ENCODE measurements at places on chromosomes 5 and 9.
A peak's percentile ranks its signal among the peaks of the same experiment; 100 is the strongest.

- DNase-seq: no peak
Observed at GRCh38 chr9:37508834-37509206, 23.1 kb downstream of the POLR1E start.

DNA sequence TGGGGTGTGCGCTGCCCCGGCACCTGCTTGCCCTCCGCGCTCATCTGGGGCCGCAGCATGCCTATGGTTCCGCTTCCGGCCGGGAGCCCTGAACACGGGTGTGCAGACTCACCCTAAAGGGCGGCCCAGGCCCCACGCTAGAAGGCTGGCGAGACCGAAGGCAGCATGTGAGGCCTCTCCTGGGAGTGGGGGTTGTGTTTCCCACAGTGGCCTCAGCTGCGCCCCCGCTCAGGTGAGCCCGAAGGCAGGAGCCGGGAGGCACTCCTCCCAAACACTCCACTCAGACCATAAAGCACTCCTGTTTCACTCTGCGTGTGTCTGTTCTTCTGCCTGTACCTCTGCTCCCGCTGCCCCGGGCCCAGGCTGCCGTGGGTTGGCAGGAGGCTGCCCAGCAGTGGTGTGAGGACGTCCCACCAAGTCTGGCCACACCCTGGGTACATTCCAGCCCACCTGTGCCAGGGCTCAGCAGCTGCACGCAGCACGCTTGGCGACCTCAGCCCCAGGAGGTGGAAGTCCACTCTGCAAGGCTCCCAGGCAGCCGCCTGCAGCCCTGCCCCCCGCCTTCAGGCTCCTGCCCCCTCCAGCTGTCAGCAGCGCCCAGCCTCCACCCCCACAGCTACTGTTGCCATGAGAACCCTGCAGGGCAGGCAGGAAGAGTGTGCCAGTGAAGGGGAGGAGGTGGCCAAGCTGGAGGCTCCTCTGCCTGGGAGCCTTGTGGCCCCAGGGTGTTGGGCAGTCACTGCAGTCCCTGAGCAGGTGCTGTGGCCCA, 1.2 kb upstream of the AJM1 start:
- peak; percentile 68 for DNase-seq

DNA sequence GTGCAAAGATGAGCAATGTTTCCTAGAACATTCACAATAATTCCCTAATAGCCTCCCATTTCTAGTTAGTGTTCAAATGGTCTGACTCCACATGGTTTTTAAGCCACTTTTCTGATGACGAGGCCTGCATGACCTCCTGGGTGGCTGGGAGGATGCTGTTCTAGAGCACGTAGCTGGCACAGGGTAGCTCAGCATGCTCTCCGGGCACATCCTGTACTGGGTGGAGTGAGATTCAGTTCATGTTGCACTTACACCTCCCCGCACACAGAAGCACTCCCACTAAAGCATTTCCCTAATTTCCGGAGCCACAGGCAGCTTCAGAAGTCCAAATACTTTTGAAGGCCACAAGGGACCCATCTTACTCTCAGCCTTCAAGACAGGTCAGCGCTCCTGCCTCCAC, 159.8 kb upstream of the LHFPL2 start:
- DNase-seq: no peak

DNA sequence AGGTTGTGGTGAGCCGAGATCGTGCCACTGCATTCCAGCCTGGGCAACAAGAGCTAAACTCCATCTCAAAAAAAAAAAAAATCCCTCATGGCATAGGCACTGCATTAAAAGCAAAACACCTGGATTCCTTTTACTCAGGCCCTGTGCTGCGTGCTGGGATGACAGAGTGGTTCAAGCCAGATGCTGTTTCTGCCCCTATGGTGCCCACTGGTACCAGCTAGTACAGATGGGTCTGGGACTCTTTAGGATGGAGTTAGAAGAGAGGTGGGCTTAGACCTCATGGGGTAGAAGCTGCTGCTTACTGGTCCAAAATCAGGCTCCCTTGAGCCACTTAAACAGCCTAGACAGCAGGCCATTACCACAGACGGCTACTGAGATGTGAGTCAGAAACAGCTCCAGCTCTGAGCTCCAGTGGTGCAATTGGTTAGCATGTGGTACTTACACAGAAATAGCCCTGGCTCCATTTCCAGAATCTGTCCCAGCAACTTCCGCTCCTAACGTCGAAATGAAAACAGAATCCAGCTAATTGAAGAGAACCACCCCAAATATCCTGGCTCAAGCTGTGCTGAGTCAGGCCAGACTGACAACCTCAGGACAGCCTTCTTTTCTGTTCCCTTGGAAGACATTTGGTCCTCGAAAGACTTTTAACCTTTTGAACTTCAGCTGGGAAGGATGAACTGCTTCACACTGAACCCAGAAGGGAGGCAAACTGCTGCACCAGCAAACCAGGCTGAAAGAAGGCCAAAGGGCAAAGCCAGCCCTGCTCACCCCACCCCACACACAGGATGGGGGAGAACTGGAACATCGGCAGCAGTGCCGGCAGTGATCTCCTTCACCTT, 15.5 kb downstream of the C5orf15 start:
- DNase-seq: no peak

DNA sequence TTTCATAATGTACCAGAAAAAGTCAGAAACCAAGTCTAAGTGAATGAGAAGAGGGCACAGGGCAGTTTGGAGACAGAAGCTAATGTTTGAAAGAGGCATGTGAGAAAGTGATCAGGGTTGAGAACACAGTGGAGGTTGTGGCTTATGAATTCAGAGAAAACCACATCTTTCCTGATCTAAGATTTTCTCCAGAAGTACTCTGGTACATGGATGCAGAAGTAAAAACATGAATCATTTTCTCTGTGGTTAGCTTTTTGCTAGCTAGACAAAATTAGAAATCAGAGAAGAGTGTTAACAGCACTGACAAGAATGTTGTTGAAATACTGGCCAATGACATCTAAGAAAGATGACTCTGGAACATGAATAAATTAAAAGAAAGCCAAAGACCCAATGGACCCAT, 541.1 kb downstream of the DNAH5 start:
- DNase-seq: no peak

DNA sequence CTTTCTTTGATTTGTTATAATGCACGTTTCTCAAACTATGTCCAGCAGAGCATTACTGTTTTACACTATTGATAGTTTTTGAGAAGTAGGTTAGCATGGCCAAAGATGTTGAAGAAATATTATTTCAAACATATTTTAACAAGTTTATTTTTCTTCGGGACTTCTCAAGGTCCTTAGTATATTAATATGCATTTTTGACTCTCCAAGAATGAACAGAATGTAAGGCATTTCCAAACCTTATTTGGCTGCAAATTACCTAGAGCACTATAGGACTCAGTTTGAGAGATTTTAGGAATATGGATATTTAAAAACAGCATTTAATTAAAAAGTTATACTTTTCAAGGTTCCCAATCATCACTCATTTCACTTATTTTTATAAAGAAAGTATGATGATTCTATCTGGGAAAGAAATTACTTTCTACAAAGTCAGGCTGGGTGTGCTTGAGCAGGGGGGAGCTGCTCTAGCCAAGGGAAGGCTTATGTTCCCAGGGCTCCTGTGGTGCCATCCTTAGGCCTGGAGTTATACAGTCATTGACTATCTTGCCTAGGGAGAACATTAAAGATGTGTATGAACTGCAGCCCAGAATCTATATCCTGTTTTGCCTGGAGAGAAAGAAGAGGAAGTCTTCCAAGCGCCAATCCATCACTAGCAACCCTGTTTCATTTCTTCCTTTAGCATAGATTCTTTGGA, 27.6 kb upstream of the NREP start:
- DNase-seq: no peak

DNA sequence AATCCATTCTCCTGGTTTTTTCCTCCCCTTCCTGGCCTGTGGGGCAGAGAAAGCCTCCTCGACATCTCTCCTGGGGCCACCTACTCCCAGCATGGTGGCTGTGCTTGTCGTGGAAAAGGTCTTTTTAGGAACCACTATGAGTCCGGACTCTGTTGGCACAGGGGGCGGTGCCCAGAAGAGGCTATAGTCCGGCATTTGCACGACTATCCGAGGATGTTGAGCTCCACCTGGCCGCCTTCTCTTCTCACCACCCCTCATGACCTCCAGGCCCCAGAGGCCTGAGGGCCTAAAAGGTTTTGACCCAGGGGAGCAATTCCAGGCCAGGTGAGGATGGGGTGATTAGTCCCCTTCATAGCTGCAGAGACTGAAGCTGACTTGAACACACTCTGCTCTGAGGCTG, 14.1 kb downstream of the CSF2 start:
- DNase-seq: no peak

Data from NCI-H1105 (cell line).